Stimulated activated CD8-positive, alpha-beta memory T cell treated with anti-CD3 and anti-CD28 coated beads, Interleukin-4, amount 100 ng/mL, for 24 hours (primary cell): ENCODE measurements at places on chromosomes 7 and 10.

- no peak for DNase-seq
These were observed 175.3 kb upstream of the RHEB start for GRCh38 chr7:151694828-151695580.

GRCh38 chr7:4661871-4662270 is 20.2 kb upstream of the FOXK1 start:
- no peak for DNase-seq

DNA sequence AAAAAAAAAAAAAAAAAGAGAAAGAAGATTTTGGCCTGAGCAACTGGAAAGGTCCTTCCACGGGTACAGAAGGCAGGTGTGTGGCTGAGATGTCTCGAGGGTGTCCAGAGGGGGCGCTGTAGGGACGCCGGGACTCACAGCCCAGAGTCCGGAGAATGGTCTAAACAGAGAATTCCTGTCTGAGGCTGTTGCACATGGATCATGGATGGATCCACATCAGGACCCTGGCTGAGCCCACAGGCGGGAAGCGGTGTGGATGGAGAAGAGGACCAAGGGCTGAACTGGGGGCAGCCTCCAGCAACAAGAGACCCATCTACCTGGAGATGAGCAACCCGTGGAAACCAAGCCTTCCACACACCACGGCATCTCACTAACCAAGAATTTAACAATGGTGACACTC is 55.0 kb downstream of the PKD1L1 start:
- DNase-seq, result no peak

GRCh38 chr7:90178679-90179278 is 24.5 kb downstream of the STEAP1 start:
- no peak for DNase-seq

- no peak for DNase-seq
These were observed 16.7 kb downstream of the DLG5 start for GRCh38 chr10:77909749-77910375.

DNA sequence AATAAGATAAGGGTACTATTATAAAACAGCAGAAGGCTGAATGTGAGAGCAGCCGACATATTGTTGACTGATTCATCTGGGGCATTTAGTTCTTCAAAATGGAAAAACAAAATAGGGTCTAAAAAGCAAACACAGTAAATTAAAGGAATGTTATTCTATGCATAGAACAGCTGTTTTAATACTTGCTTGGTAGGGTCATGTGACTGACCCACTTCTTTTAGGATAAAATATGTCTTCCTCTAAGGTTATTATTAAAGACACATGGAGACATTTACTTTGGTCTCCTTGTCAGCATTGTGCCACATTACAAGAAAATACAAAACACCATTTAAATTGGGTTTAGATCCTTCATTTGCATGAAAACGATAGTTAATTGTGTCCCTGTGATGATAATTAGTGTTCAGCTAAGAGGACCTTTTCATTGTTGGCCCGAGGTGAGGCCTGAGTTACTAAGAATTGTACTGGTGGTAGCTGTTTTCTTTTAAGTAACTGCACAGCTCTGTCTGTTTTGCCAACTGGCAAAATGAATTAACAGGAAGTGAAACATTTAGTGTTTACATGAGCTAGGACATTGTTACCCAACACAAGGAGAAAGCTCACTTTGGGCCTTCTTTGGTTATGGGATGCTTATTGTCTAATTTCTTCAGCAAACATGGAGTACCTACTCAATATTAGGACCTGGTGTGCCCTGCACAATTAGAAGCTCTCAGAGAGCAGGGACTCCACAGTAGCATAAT is 764.4 kb downstream of the LRMDA start:
- DNase-seq, result no peak

DNA sequence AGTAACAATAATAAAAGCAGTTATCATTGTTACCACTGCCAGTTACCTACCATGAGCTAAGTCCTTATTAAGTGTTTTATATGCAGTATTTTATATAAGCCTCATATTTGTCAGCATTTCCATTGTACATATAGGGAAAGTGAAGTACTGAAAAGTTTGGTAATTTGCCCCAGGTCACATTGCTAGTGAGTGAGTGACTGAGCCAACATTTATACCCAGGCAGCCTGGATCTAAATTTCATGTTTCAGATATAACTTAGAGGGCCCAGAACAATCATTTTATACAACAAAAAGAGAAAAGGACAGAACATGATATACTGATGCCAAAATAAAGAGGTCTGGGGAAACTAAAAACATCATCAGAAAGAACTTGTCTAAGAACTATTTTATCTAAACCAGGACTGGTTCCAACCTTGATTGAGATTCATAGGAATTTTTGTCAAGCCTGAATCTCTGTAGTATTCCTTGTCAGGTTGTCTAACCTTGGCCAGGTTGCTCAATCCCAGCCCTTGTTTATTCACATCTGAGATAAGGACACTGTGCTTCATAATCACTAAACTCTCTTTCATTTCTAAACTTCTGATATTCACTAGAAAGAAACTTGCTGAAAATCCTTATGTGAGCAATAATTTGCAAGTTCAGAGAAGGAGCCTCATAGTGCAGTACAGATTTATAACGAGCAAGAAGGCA is 308.2 kb downstream of the IPMK start:
- DNase-seq, result no peak

DNA sequence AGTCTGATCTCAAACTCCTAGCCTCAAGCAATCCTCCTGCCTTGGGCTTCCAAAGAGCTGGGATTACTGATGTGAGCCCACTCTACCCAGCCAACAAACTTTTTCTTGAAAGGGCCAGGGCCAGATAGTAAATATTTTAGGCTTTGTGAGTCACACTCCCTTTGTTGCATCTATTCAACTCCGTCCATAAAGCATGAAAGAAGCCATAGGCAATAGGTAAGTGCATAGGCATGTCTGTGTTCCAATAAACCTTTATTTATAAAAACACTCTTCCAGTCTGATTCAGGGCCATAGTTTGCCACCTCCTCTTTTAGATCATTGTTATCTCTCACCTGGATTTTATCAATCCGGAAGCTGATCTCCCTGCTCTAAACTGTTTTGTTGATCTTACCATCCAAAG is 105.6 kb upstream of the BMPER start:
- no peak for DNase-seq

GRCh38 chr10:101536800-101537199 is 51.3 kb downstream of the POLL start:
- DNase-seq, result no peak

DNA sequence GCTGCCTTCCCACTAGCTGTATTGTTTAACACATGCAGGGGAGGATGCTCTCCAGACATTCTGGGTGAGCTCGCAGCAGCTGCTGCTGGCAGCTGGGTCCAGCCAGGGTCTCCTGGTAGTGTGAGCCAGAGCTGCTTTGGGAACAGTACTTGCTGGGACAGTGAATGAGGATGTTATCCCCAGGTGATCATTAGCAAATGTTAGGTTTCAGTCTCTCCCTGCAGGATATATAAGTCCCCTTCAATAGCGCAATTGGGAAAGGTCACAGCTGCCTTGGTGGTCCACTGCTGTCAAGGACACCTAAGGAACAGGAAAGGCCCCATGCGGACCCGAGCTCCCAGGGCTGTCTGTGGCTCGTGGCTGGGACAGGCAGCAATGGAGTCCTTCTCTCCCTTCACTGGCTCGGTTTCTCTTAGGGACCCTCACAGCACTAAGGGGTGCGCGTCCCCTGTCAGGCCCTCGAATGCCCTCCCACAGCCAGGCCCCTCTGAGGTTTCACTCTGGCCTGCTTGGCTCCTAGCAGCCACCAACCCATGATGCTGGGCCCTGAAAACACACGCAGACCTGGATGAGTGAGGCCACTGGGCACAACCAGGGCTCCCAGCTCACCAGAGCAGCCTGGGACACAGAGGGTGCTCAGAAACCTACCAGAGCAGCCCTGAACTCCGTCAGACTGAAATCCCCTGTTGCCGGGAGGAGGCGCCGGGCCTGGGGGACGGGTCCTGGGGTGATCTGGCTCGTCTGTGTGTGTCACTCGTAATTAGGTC is 173.0 kb upstream of the LANCL2 start:
- DNase-seq, result no peak

DNA sequence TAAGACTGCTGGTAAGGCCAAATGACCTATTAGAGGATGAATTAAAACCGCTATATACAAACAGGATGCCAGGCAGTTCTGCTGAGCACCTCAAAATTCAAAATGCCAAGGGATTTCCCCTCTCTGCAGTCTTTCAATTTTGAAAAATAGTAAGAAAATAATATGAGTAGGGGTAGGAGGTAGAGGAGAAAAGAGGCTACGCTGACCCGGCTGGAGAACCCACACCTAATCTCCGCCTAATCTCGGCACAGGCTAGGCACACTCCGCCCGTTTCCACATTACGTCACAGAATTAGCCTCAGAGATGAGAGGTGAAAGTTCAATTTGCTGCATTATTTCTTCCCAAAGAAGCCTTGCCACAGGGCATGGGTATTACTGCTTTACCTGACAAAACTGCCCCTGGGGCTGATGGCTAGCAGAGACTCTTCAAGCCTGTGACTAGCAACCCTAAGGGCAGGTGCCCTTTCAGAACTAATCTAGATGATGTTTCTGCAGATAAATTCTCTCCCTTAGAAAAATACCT is 21.3 kb upstream of the SPOCK2 start:
- DNase-seq, result no peak

DNA sequence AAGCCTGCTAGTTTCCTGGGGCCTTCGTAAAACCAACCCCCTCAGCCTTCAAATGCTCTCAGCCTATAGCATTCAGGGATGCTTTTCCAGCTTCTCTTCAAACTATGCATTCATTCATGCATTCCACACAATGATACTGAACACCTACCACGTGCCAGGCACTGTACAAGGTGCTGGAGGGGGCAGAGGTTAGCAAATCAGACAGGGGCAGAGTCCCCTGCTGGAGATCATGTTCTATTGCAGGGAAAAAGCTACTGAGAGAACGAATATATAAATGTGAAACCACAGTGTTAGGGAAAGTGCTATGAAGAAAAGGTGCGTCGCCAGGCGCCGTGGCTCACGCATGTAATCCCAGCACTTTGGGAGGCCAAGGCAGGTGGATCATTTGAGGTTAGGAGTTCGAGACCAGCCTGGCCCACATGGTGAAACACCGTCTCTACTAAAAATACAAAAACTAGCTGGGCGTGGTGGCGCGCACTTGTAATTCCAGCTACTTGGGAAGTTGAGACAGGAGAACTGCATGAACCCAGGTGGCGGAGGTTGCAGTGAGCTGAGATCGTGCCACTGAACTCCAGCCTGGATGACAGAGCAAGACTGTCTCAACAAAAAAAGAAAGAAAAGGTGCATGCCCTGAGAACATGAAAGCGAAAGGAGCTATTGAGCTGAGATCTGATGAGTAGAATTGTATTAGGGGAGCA is 64.6 kb upstream of the CALN1 start:
- no peak for DNase-seq

DNA sequence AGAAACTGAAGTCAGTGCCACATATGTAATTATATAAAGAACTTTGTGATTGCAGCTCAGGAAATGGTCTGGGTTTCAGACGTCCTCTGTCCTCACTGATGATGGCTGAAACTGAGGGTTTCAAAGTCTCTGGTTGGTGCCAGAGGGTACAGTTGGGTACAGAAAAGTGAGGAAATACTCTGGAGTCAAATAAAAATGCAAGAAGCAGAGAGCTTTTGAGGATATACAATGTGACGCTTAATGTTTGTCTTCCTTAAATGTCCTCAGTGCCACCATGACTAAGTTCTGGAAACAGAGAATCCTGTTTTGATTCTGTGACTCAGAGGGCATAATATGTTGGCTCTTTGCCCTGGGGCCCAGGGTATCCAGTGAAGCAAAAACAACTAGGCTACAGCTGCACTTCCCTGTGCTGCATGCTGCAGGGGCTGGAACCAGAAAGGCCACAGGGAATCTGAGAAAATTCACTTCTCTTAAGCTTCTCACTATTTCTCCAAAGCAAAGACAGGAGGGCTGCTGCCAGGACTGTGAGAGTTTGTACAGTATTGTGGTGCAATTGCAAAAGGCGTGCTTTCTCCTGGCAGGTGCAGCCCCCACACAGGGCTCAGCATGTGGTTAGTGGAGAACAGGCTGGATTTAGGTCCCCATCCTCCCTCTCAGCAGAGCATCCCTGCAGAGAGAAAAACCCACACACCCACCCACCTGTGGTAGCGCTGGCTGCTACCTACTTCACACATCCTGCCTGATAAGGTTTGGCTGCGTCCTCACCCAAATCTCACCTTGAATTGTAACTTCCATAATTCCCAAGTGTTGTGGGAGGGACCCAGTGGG is 169.5 kb upstream of the SVIL start:
- DNase-seq, result no peak

DNA sequence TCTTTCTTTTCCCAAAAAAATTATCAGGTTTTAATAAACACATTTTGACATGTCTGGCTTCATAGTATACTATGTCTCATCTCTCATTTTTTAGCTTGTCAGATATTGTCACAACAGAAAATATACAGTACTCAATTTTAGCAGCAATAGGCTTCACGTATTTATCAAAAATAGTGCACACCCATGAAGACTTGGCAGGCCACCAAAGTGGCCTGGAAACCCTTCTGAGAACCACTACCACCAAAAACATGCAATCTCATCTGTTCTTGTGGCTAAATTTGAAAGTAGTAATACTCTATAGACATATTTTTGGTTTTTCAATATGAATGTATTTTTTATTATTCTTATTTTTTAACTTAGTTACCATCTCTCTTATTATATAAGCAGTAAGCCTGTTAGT is 1094.5 kb upstream of the LRRN3 start:
- DNase-seq, result no peak

DNA sequence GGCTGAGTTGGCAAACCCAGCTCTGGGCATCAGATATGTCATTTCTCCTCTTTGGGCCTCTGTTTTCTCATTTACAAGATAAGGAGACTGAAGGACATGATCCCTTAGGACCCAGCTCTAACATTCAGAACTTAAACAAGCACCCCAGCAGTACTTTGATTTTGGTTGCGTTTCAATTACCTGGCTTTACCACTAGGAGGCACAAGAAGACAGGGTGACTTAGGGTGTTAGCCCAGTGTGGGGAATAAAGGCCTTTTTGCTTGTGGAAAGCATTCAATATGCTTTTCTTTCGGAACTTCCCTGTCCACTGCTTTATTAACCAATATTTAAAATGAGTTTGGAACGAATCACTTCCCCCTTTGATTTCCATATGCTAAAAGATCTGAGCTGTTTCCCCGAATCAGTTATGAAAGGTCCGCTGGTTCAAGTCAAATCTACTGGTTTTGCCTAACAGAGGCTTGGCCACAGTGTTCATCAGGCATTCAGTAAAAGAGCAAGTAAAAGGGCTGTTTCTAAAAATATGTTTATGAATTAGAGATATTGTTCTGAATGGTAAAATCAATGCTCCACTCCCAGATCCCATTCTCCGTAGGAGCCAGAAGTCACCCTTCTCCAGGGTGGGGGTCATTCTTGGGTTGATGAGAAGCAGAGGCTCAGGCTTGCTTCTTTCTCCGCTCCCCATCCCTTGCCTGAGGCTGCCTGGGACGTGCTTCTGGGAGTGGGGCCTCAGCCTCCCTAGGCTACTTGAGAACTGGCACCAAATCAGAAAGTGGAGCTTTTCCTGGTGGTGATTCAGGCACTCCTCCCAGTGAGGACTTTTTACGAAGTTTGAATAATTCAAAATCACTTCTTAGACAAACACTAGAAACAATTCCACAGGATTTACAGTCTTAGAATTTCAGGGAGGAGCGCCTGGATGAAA is 105.5 kb downstream of the MYOF start:
- no peak for DNase-seq

- DNase-seq, result no peak
These were observed 25.1 kb upstream of the UBE3C start for GRCh38 chr7:157113607-157114006.
